ENCODE measurements at places on chromosomes 13 and 19.

DNA sequence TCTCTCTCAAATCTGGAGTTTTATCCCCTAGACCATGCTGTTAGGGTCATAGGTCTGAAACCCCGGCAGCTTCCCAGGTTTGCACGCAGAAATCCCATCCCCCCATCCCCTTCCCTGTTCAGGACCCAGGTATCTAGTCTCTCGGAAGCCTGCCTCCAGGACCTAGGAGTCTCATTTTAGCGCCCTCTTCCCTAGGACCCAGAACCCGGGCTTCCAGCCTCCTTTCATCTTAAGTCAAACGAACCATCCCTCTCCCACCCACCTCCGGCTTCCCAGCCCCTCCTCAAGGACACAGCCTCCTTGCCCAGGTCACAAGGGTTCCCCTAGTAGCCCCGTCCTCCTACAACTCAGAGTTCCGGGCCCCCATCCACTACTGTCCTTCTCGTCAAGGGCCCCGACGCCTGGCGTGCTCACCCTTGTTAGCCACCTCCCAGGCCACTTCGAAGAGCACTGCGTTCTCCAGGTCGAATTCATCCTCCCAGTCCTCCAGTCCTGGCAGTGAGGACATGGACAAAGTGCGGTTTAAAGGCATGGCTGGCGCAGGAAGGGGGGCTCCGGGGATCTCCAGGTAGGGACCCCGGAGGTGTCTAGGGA is 431 bp downstream of the GYS1 start:
- DNase-seq: peak; percentile 68

GRCh38 chr19:53772943-53773342 is 51.2 kb downstream of the NLRP12 start:
- no peak for DNase-seq

GRCh38 chr19:8180018-8180417 is 29.2 kb upstream of the CERS4 start:
- DNase-seq: no peak

DNA sequence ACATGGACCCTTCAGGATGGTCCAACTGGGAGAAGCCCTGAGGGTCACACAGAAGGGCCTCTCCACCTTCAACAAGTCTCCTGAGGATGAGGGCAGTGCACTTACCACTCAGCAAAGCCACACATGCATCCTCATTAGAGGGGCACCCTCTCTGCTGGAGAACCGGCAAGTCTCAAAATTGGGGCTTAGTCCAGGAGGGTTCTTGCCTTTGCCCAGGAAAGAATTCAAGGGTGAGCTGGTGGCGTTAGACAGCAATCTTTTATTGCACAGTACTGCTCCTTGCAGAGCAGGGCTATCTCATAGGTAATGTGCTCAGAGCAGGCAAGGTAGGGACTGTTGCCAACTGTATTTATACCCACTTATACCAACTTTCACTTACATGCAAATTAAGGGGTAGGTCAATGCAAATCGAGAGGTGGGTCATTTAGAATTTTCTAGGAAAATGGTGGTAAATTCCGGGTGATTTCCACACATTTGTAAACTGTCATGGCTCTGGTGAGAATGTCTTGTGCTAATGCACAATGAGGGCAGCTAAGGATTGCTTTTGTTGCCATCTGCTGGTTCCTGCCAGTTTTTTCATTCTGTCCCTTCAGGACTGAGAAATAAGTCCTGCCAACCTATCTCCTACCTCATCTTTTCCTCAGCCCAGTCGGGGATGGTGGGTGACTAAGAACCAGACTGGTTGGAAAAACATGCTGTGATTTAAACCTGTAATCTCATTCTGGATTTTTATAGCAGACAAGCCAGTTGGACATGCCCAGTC is 27.8 kb upstream of the IGSF23 start:
- no peak for DNase-seq

GRCh38 chr13:30881191-30881651 is 24.9 kb upstream of the MEDAG start:
- DNase-seq: no peak

- no peak for DNase-seq
These were observed 178.0 kb upstream of the MIR17HG start for GRCh38 chr13:91169321-91170050.

DNA sequence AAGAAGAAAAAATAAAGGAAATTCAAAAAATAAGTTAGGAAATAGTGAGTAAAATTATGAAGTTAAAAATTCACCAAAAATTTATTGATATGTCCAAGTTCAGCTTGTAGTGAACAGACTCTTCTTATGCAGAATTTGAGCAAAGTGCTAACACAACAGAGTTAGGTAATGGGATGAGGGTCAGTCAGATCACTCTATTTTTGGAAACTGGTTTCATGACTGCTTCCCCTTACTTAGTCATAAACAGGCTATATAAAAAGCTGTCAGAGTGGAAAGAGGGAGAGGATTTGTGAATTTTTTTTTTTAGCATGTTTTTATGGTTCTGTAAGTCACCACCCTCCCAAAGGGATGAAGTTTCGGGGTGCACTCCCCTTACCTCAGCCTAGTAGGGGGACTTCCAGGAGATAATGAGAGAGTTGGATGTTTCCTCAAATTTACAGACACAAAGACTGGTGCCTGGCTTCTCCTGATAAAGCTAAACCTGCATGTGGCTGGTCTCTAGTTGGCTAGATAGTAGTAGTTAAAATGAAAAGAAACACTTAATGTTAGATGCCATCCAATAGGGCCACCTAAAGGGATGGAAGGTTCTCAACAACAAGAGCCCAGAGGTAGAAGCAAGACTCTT is 4.5 kb downstream of the CPB2 start:
- no peak for DNase-seq

DNA sequence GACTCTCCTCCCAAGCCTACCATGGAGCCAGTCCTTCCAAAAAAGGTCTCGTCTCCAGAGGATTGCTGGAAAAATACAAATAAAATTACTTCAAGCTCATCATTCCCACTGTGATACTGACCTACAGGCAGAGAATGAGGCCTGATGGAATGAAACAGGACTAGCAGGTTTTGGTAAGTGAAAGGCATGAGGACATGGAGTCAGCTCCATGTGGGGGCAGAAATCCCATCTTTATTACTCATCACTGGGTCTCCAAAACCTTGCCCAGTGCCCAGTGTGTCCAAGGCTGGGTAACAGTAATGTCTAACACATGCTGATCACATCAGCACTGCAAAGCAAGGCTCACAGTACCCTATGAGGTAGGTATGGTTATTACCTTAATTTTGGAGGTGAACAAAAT is 235.4 kb downstream of the DNAJC15 start:
- no peak for DNase-seq

DNA sequence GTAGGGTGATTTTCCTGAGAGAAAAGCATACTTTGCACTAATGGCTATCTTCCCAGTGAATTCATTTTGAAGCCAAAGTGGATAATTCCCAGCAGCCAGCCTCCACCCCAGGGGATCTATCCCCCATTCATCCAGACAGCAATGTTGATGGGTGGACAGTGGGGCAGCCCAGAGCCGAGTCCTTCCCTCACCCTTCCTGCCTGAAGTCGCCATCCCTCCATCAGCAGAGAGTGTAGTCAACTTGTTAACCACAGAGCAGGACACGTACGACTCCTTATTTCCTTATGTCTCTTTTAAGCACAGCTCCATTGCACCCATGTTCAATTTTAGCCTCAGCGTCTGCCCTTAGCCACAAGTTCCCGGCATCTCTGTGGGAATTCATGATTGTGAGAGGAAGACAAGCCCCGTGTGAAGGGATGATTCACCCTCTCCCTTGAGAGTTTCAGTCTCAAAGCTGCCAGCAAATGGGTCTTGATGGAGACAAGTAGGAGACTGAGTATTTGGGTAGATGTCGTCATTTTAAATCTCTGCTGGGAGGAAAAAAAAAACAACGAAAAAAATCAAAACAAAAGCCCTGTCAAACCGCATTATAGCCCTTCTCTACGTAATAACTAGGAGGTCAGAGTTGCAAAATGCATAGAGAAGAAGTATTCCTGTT is 58.3 kb upstream of the MEDAG start:
- DNase-seq: no peak

GRCh38 chr13:80083081-80083852 is 257.7 kb downstream of the SPRY2 start:
- DNase-seq: peak; percentile 44

DNA sequence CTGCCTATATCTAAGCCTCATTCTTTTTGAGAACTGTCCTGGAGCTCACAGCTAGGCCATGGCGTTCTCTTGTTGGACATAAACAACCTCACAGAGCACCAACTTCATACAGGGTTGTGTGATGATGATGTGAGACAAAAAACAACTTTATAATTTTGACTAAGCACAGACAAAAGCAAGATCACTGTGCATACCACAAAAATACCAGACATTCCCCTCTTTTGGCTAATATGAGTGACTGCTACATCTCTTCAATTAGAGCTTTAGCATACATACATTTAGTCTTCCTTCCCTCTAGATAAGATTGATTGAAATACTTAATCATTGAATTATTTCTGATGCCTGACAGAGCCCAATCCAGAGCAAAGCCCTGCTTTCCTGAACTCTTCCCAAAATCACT is 8.3 kb downstream of the MAB21L1 start:
- DNase-seq: no peak

DNA sequence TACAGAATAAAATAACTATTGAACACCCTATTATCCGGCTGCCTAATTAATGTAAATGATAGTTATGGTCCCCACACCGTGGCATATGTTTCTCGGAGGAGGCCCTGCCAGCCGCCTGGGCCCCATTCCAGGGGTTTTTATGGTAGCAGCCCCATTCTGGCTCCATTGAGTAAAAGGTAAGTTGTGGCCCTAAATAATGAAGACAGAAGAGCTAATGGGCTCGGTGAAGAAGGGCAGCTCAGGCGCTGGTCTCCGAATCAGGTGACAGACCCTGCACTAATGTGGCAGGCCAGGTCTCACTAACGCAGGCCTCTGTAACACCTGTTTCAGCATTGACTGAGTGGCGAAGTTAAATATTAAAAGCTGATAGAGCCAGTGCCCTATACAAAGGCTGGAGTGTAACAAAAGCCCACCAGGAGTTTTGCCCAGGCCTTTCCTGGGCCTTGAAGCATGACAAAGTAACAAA is 19.1 kb downstream of the POP4 start:
- no peak for DNase-seq

GRCh38 chr13:48873587-48873986 is 102.1 kb upstream of the FNDC3A start:
- DNase-seq: no peak
